HuH-7.5 (cell line): ENCODE measurements at places on chromosomes 3 and 15.

- DNase-seq: no peak
These were observed 152.2 kb upstream of the MEIS2 start for GRCh38 chr15:37252530-37252929.

GRCh38 chr3:98986073-98986472 lies 84.6 kb upstream of the DCBLD2 start:
- peak; percentile 16 for DNase-seq

- DNase-seq: no peak
These were observed 94.7 kb upstream of the SLC7A14 start for GRCh38 chr3:170680593-170680992.

- DNase-seq: no peak
These were observed 449.4 kb upstream of the PROK2 start for GRCh38 chr3:72234391-72234790.

GRCh38 chr3:45507820-45508317 lies 86.7 kb upstream of the LIMD1 start:
- DNase-seq: peak; percentile 23

DNA sequence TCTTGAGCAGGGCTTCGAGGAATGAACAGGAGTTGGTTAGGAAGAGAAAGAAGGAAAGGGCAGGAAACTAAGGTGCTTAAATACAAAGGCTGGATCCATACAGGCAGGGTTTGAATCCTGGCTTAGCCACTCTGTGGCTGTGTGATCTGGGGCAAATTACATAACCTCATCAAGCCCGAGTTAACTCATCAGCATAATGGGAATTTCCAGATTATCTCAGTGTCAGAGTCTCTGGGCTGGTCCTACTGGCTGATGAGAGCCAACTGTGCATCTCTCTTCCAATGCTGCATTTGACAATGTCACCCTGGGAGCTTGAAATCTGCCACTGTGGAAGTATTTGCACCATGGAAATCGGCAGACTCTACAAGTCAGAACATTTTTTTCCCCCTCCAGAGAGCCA lies 83.8 kb upstream of the SLC6A6 start:
- DNase-seq: no peak

DNA sequence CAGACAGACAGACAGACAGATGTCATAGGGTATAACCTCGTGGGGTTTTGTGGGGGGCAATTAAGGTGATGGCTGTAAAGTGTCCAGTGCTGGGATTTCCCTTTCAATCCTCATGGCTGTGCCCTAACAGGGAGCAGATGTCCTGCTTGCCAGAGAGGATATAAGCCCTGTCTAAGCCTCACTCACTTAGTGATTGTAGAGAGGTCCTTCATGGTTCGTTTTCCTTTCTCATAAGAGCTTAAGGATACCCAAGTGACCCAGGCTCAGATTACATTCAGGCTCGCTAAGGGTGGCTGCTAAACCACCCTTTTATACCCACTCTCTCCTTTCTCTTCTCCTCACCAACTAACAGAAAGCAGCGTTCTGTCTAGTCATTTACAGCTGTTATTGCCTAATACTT lies 19.2 kb downstream of the LYSMD2 start:
- no peak for DNase-seq

DNA sequence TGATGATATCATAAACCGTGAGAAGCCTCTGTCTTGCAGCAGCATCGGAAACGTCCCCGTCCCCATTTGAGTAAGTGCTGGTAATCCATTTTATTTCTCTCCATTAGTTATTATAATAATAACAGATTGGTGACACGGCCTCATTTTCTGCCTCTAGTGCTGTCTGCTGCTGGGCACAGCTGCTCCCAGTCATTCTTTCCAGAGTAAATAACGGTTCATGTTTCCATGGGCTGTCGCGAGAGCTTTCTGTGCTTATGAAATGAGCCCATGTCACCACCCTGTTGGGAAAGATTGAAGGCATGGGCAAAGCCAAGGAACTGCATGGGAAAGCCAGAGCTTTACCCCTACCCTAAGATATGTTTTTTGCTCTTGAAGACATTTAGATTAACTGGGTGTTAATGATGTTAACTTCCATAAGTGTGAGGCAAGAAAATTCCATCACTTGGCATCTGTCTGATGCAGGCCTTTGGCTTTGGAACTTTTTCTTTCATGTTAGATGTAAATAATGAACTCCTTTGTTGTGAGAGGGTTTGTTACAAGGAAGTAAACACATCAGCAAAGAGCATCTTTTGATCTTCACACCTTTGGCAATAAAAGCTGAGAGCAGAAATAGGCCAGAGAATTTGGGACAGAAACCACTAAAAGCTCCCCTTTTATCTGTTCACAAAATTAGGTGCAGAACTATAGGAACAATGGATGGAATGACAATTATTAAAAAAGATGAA lies 141.8 kb downstream of the FILIP1L start:
- no peak for DNase-seq

- DNase-seq: no peak
These were observed 38.1 kb upstream of the NMNAT3 start for GRCh38 chr3:139715743-139716360.

- no peak for DNase-seq
These were observed 18.1 kb downstream of the MYO1E start for GRCh38 chr15:59354417-59355031.

DNA sequence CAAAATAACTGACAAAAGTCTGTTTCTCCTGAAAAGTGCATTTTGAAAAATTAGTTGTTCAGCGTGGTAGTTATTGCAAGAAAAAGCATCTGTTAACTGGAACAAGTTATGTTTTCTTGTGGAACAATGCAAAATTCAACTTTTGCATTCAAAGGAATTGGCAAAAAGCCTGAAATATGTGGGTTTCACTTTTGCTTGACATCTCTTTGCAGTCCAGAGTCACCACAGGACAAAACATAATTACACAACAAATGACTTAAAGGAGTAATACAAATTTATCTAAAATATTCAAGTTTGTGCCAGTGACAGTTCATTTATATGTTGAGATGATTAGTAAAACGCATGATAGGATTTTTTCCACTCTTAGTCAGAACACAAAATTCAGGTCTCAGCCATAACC lies 96.3 kb upstream of the P2RY1 start:
- DNase-seq: no peak

- no peak for DNase-seq
These were observed 694.5 kb upstream of the BCHE start for GRCh38 chr3:166531730-166532129.

DNA sequence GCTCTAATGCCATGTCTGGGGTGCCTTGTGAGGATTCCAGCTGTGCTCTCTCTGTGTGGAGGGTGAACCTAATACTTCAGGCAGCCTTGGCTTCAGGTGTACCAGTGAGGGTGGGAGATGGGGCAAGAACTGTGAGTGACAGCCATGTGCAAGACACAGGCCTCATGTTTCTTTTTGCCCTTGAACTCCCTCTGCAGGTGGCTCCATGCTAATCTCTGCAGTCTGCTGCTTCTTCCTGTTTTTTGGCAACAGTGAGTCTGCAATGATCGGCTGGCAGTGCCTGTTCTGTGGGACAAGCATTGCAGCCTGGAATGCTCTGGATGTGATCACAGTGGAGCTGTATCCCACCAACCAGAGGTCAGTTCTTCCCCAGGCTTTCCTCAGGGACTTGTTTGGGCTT lies 189.3 kb downstream of the SV2B start:
- no peak for DNase-seq

DNA sequence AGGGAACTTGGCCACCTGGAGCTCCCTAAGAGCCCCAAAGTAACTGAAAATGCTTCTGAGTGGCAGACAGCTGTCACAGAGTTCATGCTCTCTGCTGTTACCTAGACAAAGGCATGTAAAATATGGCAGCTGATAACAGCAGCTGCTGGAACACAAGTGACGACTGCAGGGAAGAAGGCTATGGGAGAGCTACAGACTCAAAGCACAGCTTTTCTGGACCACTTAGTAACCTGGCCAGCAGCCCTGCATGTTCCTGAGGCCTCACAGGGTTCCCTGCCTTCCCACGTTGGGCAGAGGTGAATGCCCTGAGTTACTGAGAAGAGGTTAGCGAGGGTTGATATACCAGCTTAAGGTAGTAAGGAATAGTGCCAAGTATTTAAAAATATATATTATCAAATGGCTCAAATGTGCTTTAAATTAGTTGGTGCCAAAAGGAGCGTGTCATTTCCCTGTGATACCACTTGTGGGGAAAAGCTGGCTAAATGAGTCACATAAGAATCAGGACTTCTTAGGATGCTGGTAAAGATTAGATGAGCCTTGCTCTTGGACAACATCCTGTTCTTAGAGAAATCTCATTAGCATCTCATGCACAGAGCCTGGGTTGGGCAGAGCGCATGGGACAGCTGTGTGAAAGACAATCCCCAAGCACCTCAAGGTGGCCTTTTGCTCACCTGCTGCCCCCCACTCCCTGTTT lies 76.4 kb upstream of the SCN5A start:
- DNase-seq: no peak

DNA sequence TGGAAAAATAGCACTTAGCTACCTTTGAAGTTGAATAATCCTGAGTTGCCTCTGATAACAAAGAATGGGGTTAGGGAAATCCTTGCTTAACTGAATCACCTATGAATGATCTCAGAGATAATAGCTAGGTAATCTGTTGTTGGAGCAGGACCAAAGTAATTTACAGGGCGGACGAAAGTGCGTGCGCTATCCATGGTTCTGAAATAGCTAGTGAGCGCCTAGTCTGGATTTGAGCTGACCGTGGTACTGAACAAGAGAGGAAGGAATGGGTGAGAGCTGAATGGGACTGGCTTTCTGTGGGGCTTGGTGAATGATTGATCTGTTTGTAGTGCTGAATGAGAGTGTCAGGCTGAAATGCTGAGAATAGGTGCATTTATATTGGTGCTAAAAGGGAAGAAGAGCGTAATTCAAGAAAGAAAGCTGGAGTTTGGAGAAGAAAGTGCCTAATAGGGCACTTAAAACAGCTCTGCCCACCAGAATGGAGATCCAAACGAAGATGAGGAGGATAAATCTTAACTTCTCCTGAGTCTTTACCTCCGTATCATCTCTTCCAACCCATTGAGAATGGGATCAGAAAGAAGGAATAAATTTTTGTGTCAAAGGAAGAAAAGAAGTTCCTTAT lies 10.1 kb downstream of the SCN10A start:
- DNase-seq: peak; percentile 39

GRCh38 chr15:69623392-69624154 lies 171.0 kb downstream of the RPLP1 start:
- no peak for DNase-seq

GRCh38 chr15:90040618-90041017 lies 39.5 kb downstream of the ZNF710 start:
- no peak for DNase-seq

- DNase-seq: no peak
These were observed 47.0 kb upstream of the TFG start for GRCh38 chr3:100662113-100662823.

DNA sequence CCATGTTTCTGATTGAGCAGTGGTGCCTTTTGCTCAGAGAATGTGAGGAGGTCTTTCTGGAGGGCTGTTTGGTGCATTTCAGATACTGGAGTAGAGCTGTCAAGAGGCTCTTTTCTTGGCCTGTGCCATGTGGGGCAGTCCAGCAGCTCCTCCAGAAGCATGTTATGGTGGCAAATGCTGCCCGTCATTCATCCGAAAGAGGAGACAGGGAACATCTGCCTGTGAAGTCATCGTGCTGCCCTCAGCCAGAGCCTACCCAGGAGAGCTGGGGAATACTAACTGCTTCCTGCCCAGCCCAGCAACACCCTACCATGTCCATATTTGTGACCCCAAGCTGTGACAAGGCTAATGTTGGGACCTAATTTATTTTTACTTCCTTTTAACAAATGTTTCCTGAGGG lies 82.2 kb upstream of the SLC6A6 start:
- DNase-seq: no peak

DNA sequence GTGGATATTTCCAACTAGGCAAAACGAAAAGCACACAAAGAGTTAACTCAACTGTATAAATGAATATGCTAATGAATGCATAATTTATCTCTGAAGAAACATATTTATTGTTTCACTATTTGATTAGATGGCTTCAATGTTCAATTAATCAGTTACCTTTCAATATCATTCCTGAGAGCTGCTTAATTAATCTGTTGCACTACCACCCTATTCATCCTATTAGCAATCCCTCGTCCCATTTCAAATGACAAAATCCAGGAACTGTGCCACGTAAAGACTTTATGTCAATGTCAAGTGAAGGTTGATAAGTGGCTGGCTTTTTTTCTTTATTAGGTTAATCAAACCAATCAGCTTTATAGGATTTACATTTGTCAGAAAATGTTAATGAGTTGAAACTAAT lies 82.7 kb downstream of the ALCAM start:
- DNase-seq: no peak

DNA sequence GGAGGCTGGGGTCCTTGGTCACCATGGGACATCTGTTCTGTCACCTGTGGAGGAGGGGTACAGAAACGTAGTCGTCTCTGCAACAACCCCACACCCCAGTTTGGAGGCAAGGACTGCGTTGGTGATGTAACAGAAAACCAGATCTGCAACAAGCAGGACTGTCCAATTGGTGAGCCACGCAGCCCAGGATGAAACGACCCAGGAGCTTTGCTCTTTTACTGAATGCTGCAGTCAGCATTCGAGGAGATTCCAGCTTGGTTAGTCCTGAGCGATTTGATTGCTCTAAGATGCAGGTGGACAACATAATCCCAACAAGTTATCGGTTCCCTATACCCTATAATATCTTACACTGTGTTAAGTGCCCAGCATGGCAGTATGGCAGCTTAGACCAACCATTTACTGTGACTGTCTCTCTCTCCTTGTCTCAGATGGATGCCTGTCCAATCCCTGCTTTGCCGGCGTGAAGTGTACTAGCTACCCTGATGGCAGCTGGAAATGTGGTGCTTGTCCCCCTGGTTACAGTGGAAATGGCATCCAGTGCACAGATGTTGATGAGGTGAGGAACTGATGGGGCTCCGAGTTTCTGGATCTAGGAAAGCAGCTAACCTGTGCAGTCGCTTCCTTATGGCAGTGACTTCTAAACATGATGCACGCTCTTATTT lies 7.8 kb downstream of the THBS1 start:
- no peak for DNase-seq

DNA sequence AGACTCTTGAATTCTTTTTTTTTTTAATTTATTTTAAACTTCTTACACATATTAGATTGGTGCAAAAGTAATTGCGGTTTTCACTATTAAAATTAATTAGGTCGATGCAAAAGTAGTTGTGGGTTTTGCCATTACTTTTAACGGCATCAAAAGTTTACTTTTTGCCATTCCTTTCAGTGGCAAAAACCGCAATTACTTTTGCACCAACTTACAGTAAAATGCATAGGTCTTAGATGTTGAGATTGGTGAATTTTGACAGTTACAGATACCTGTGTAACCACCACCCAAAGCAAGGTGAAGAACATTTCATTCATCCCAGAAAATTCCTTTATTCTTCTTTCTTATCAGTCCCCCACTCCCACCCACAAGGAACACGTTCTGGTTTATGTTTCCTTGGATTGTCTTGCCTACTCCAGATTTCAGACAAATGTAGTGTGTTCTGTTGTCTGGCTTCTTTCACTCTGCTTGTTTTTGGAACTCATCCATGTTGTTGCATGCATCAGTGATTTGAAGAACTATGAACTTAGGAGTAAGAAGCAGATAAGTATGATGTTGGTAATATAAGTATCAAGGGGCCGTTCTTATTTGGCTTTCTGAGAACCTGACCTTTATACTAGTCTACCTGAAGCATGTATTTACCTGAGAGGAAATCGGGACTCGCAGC lies 198.4 kb upstream of the UBE2E1 start:
- no peak for DNase-seq

- no peak for DNase-seq
These were observed 62.6 kb upstream of the SLC2A2 start for GRCh38 chr3:171088964-171089754.
